Right renal pelvis (tissue), 4 donors: ENCODE measurements at places on chromosomes 7 and 10.
A peak's percentile ranks its signal among the peaks of the same experiment; 100 is the strongest.

GRCh38 chr7:50791938-50792341 lies 9.2 kb upstream of the GRB10 start:
- DNase-seq: no peak

DNA sequence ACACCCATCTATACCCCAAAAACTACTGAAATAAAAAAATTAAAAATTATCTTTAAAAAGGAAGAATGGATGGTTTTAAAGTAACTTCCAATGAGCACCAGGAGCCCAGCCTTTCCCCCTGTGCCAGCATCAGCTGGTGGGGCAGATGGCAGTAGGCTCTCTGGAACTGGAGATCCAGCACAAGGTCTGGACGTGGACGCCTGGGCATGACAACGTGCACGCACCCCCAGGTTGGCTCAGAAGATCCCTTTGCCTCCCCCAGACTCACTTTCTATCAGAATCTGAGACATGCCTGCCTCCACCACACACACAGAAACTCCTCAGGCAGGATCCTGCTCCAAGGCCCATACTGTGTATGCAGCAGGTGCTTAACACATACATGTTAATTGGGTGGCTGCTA lies 35.8 kb downstream of the TCERG1L start:
- DNase-seq: no peak

- DNase-seq: no peak
Observed at GRCh38 chr7:42017349-42017986, 219.5 kb downstream of the GLI3 start.

DNA sequence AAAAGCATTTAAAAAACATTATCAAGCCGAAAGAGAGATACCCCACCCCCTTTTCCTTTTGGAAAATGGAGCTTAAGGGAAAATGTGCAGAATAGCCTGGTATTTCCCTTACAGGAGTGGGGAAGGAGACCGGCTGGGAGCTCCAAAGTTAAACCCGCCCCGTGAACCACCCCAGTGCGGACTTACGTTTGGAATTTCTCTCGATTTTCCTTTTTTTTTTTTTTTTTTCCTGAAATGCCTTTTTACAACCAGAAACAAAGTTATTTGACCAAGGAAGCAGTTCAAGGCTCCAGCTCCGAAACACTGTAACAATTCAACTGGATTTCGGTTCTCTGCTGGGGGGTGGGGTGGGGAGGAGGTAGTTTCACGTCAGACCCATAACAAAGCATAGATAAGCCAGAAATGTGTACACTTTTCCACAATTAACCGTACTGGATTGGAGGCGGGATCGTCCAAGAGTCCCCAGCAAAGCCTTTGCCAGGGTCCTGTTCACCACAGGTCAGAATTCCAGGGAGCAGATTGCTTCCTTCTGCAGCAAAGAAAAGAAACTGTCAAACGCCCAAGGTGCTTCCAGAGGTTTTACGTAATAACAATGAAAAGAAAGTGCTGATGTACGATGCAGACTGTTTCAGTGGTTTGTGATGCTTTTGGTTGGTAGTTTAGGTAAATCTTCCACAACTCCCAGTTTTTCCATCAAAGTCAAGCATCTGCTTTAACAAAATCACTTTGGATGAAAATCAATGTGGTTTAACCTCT lies 6.7 kb downstream of the SKIDA1 start:
- peak; percentile 47 for DNase-seq

DNA sequence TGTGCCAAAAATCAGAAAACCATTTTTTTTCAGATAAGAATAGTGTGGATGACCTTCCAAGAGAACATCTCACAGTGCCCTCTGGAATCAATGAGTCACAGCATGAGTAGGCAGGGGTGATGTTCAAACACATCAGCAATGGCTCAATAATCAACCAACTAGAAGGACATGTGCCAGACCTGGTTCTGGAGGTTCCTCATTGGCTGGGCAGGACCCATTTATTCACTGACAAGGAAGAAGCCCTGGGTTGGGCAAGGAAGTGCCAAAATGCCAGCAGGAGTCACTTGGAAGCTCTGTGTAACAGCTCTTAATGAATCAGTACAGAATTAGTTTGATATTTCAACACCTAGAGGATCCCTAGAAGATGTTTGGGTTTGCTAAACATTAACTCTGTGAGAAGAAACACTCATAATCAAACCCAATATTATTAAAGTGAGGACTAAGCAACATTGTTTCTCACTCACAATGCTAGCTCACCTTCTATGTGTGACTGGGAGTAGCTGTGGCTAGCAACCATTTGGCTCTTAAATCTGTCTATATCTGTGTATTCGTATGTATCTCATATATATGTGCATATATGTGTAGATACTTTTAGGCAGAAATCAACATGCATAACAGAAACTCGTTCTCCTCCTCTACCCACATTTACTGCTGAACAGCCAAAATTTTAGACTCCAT lies 72.3 kb upstream of the APBB1IP start:
- no peak for DNase-seq

- no peak for DNase-seq
Observed at GRCh38 chr7:81839708-81840369, 70.0 kb upstream of the HGF start.

DNA sequence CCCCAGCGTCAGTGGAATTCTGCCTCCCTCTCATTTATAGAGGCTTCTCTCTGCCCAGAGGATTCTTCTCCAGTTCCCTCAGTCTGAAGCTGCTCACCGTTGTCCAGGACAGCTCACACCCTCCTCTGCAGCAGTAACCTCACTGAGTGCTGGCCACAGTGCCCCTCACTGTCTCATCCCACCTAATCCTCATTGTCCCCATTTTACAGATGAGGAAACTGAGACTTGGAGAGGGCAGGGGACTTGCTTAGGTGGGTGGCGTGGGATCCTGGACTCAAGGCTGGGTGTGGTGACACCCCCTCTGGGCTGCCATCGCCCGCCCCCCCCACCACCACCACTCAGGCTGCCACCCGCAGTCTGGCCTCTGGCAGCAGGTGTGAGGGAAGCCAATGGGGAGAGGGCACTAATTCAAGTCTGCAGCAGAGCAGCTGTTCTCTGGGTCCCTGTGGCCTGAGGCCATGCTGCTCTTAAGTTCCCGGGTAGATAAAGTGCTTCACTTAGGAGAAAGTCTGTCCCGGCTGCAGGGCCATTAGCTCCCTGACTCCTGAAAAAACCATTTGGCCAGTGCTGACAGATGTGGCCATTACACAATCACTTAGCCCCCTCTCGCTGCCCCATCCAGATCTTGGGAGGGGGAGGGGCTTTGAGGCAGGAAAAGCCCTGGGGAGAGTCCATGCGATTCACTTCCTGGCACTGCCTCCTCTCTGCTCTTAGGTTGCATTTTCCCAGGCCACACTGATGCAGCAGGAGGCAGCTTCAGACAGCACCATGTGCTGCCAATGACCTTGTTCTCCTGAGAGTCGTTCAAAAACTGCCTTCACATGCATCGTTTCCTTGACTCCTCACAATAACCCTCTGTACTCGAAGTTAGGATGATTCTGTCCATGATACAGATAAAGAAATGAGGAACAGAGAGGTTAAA lies 36.3 kb downstream of the DRGX start:
- no peak for DNase-seq

DNA sequence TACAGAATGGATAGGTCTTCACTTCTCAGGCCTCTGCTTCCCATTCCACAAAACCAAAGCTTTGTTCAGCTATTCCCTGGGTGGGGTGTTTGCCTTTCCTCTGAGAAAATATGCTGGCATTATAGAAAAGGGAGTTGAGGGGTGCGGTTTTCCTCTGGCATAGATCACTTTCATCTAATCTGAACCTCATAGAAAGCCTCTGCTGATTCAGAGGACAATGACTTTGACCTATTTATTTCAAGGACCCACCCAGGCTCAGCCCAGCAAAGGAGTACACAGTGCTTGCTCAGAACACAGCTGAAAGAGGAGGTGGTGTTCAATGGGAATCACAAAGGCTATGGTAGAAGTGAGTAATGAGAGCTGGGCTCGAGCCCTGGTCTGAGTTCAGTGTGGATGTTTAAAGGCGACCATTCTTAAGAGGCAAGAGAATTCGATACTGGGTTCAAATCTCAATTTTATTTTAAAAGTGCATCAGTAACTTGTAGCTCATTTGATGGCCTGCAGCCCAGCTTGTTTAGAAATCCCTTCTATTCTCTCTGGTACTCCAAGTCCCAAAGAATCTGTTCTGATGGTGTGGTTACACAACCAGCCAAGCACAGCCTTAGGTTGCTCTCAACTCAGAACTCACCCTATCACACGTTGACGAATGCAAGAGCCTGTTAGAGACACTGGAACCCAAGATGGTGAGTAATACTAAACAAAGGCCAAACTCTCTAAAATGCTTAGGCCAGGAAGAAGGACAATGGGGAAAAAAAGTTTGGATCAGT lies 1012.8 kb downstream of the LRMDA start:
- no peak for DNase-seq

- DNase-seq: no peak
Observed at GRCh38 chr7:91030680-91031380, 233.4 kb upstream of the FZD1 start.

DNA sequence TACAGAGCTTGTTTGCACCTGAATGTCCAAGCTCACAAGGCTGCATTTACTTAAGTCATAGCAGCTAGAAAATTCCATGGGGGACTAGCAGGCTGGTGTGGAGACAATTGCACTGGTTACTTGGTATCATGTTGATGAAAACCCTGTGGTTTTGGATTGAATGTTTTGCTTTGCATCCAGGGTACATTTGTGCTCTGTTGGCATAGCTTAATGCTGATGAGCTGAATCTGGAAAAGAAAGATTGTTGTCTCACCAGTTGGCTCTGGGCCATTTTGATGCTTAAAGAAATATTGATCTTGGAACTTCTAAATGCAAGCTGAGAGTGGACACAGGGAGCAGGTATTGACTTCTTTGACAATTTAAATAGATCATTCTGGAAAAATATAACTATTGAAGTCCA lies 122.5 kb upstream of the MBL2 start:
- DNase-seq: no peak

GRCh38 chr10:116209781-116210180 lies 63.2 kb downstream of the GFRA1 start:
- DNase-seq: no peak

- DNase-seq: no peak
Observed at GRCh38 chr7:15985587-15986384, 299.3 kb upstream of the MEOX2 start.

GRCh38 chr10:43297534-43297933 lies 30.7 kb upstream of the RASGEF1A start:
- no peak for DNase-seq

- DNase-seq: no peak
Observed at GRCh38 chr10:119770928-119771327, 45.1 kb downstream of the INPP5F start.

GRCh38 chr7:107725138-107725740 lies 18.7 kb upstream of the CBLL1 start:
- peak; percentile 20 for DNase-seq

GRCh38 chr7:141417506-141417905 lies 133.7 kb upstream of the AGK start:
- DNase-seq: no peak

DNA sequence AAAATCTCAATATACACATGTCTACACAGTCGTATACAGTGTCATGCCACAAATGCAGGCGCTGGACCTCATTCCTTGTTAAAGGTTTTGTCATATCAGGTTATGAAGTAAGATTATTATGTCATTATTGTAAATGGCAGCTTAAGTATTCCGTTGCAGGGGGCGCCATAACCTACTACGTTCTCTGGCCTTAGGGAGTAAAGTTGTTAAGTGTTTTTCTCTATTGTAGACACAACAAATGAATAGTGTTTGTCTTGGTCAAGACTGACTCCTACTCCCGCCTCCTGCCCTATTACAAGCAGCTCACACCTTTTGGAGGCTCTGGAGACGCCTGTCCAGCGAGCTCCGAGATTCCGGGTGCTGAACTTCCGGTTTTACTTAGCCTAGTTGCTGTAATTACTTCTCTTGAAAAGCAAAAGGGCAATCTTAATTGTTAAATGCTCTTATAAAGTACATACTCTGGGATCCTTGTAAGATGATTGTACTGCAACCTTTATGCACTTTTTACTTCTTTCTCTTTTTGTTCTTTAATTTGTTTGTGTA lies 994 bp downstream of the GATAD1 start:
- peak; percentile 44 for DNase-seq

GRCh38 chr10:73879296-73880173 lies 5.2 kb upstream of the CAMK2G start:
- peak; percentile 38 for DNase-seq

- DNase-seq: no peak
Observed at GRCh38 chr7:116776610-116777289, 85.6 kb upstream of the CAPZA2 start.

DNA sequence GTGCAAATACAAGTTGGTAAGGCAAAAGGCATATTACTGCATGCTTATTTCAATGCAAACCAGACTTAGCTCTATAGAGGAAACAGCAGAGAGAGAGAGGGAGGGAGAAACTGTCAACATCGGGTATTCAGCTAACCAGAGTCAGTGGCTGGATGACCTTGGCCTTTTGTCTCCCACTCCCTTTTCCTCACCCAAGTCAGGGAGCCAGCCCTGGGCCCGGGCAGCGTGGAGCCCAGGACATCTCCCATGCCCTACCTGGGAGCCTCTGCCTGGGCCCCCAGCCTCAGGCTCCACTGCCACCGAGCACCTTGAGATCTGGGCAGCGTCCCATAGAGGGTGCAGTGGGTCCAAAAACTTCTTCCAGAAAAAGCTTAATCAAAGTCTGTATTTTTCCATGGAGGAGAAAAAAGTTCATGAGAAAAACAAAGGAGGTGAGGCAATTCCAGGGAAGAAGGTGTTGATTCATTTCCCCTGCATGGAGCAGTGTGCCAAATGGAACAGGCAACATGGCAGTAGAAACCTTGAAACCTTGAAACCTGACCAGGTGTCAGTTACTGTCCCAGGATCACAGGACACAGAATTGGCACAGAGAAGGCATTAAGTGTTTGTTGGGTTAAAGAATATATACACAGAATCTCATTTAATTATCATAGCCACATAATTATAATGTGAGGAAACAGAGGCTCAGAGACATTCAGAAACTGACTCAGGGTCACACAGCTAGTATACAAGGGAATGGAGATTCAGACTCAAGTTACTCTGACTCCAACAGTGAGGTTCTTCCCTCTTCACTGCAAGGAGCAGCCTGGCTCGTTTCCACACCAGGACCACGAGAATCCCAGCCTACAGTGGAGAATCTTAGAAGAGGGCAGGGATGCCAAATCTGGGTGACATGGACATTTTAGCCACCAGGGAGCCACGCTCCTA lies 5.8 kb upstream of the NCOA4 start:
- DNase-seq: no peak

GRCh38 chr10:85612833-85613232 lies 753.8 kb downstream of the GRID1 start:
- no peak for DNase-seq
